ENCODE measurements at places on chromosomes 3 and 15.

- no peak for DNase-seq
Measured at GRCh38 chr3:112594856-112595255, 33.0 kb downstream of the SLC35A5 start.

DNA sequence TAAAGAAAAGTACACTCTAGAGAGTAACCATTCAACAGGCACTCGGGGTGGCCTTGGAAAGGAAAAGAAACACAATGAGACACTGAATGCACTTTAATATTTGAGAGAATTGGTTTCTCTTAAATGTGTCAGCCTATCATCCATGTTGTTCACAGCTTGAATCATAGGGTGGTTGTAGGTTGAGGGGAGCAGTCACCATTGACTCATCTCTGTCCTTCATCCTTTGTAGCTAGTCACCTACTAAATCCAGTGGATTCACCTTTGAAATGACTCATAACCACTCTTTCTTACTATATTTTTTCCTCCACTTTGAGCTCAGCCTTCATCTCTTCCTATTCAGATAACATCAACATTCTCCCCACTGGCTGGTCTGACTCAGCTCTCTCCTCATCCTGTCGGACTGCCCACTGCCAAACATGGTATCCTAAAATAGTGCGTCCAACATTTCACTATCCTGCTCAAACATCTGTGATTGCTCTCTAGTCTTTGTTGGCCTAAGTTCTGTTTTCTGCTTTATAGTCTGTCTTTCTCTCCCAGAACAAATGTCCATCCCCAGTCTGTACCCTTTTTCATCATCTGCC, 182.7 kb upstream of the GADL1 start:
- no peak for DNase-seq

GRCh38 chr3:164476631-164477030, 601.7 kb downstream of the SI start:
- no peak for DNase-seq

GRCh38 chr3:170802164-170803151, 67.5 kb downstream of the RPL22L1 start:
- DNase-seq = no peak

GRCh38 chr15:101521069-101521468, 31.6 kb upstream of the PCSK6 start:
- DNase-seq = no peak

GRCh38 chr15:81749716-81750375, 296.0 kb downstream of the MEX3B start:
- no peak for DNase-seq

DNA sequence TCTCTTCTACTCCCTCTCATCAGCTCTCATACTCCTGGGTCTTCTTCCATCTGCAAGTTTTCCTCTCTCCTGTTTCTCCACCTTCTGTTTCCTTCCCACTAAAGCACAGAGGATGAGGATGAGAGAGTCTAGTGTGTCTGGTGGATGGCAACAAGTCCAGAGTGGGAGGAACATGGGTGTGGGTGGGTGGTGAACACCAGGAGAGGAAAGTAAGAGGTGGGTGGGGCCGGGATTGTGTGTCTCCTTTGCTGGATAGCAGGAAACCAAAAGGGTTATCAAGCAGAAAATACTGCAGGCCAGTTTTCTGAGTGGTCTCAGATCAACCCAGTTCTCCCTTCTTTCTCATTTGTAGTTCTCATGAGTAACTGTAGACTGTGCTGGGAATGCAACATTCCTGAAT, 52.9 kb upstream of the EPHB1 start:
- DNase-seq = no peak
